ENCODE measurements at places on chromosomes 2 and 18.

DNA sequence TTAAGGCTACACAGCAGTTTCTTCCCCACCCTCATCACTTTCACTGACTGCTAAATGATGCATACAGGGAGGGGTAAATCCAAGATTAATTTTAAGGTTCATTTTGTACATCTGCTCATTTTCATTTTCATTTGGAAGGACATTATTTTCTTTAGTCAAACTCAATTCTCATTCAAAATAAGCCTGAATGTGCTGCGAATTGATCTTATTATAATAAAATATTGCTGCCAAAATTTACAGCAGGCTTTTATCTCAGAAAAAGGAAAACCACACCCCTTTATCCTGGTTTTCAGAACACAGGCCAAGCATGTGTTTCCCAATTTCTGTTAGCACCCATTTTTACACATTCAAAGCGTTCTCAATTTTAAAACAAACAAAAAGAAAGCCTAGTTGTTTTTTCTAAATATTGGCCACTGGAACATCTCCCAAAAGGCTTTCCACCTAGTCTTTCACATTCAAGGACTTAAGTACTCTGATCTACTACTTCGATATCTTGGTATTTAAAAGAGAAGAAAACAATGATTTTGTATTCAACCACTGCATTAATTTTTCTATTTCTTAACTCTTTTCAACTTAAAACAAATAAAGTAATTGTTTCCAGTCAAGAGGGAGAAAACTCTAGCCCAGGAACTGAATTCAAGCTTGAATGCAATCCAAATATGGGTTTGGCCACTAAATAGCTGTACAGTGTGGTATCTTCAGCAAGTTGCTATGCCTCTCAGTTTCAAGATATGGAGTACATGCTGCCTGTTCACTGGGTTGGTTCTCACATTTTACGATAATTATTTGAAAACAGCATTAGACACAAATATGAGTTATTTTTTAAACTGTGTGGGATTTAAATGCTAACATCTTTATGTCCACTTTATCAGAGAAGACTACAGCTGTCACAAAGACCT lies 52.5 kb downstream of the CDH2 start:
- DNase-seq, result no peak

GRCh38 chr2:109392816-109393661 lies 220.7 kb downstream of the SEPTIN10 start:
- DNase-seq, result no peak

GRCh38 chr2:113124984-113125855 lies 2.2 kb upstream of the IL1RN start:
- no peak for DNase-seq

DNA sequence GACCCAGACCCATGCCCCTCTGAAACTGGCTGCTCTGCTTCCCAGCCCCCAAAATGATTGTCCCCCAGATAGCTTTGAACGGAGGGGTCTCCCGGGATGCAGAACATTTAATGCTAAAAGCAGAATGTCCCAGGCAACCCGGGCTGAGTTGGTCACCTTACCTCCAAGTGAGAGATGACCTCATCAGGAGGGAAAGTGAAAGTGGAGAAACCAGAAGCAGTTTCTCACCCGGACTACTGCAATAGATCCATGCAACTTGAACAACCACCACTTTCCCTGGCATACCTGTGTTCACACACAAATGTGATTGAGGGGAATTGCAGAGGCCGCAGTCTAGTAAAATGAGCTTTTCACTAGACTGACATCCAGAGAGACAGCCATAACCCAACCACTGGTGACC lies 75.3 kb upstream of the NPAS2 start:
- no peak for DNase-seq

GRCh38 chr2:42450136-42450535 lies 43.6 kb downstream of the KCNG3 start:
- DNase-seq, result no peak

- DNase-seq, result no peak
Measured at GRCh38 chr2:184577743-184578142, 20.6 kb upstream of the ZNF804A start.

DNA sequence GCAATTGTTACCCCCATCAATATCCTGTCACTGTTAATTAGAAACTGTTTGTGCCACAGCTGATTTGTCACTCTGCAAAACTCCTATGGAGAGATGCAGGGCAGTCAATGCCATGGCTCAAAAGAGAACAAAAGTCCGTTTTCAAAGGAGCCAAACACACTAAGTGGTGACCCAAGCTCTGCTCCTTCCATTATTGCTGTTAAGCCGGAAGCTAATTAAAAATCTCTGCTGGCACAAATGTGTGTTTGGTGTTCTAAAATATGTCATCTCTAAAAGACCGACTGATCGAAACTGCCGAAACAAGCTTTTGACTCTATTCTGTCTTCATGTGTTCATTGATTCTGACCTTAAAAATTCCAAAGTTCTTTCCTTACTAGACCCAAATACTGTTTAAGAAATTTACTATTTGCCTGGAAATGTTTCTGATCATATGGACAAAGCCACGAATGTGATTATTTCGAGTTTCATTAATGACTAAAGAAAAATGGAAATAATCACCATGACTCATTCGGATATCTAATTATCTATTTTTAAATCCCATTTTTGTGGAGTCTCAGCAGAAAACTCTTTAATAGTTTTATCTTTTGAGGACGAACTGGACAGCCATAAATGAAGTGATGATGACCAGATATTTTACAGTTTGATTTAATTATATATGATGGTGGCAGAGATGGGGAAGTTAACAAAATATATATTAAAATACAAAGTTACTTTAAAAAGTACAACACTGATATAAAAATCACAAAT lies 287.6 kb downstream of the SOCS6 start:
- DNase-seq, result no peak
